ENCODE measurements at places on chromosomes 7 and 10. TPM values are rescaled to one million over a fixed set of nuclear protein-coding genes. Genes with fewer than 3 reads are reported as not detected.

DNA sequence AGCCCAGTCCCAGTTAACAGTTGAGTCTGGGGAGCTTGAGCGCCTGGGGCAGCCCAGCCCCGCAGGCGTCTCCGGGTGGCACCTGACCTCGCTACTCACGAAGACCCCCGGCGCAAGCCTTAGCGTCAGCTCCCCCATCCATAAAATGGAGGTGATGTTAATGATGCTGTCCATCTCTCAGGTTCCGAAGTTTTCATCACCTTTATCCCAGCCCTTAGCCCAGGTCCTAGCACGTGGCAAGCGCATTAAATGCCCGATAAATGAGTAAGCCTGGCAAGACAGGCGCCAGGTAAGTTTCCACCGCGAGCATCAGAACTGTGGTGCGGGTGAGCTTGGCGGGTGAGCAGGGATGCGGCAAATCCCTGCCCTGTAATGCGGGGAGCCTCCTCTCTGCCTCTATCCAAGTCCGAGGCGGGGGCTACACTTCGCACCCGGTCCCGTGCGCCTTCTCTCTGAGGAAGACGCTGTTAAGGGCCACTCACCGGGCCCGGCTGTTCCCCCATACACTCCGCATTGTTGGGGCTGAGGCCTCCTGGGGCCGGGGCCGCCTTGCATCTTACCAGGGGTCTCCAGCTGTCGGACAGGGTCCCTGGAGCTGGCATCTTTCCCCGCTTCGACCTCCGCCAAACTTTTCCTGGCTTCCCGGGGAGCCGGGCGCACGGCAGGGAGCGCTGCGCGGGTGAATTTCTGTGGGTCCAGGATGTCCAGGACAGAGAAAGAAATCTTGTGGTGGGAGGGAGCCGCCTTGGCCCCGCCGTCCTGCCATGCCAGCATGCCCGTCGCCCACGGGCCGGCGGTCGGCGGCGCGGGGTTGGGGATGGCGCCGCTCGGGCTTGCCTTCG, 444 bp downstream of the NKX1-2 start:
- no peak for DNase-seq

- DNase-seq: no peak
These were observed 155.2 kb upstream of the NRP1 start for GRCh38 chr10:33489501-33490176.

DNA sequence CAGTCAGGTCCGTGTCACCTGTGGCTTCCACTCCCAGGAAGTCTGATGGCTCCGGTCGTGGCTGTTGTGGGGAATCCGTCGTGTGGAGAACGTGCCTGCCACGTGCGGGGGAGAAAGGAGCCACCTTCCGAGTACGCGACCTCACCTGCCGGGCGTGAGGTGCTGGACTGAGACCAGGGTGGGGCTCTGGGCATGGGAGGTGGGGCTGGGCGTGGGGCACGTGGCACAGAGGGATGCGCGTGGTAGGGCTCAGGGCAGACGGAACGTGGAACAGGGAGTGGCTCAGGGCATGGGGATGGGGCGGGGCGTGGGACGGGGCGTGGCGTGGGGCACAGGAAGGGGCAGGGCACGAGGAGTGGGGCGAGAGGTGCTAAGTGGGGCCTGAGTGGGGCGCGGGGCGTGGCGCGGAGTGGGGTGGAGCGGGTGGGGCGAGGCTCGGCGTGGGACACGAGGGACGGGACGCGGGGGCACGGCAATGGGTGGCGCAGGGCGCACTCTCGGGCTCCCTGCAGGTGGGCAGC, 64.8 kb downstream of the C10orf143 start:
- no peak for DNase-seq

DNA sequence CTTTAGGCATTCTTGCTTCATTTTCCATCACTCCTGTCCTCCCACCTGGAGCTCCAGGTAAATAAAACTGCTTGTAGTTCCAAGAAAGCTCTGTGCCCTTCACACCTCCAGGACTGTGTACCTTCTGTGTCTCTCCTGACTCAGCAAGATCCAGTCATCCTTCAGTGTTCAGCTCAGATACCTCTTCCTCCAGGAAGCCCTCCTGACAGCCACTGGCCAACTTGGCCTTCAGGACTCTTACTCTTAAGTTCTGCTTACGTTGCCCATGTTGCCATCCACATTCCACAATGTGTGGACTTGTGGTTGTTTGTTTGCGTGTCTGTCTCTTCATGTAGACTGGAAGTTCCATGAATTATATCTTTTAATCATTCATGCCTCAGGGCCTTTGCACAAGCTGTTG, 48.0 kb downstream of the SORCS3 start:
- DNase-seq: no peak

- DNase-seq: no peak
These were observed 44.2 kb downstream of the PUS7 start for GRCh38 chr7:105477908-105478307.

DNA sequence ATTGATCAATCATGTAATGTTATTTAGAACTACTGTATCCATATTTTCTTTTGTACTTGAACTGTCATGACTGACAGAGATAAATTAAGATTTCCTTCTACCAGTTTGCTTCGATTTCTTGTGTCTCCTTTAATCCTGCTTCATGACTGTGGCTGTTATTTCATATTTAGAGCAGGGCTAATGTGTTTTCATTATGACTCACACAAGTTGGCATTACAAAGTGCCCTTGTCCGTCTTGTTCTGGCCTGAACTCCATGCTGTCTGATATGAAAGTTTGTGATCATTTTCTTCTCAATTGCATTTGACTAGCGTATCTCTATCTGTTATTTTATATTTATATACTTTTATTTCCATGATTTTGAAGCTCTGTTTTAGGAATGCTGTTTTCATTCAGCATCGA, 344.1 kb upstream of the PRKCQ start:
- no peak for DNase-seq

- no peak for DNase-seq
These were observed 30.8 kb upstream of the ZNF32 start for GRCh38 chr10:43679509-43679908.

DNA sequence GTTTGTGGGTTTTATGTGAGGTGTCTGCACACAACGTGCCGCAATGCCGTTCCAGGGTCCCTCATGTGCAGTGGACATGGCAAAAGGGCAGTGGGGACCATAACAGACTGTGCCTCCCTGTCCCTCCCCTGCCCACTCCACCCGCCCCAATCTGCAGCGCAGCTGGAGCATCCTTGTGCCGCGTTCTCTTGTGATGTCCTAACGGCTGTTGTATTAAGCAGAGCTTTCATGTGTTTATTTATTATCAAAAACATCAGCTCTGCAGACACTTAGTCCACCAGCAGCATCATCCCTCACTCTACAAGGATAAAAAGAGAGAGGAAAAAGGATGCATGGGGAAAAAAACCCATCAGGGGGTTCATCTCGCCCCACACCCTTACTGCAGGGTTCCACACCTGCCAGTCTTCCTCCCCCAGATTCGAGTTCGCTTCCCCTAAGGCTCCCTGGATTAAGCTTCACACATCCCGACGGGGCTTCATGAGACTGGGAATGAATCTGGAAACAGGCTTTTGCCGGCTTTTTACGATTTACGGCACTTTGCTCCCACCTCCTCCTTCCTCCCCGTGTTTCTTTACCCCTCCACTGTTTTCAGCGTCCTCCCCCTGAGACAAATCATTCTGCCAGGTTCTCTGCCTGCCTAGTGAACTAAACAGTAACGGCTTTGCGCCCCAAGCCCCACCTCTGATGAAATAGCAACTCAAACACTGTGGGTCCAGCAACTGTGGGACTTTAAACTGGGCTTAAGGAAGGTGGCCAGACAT, 301.4 kb downstream of the CAMK1D start:
- DNase-seq: no peak

DNA sequence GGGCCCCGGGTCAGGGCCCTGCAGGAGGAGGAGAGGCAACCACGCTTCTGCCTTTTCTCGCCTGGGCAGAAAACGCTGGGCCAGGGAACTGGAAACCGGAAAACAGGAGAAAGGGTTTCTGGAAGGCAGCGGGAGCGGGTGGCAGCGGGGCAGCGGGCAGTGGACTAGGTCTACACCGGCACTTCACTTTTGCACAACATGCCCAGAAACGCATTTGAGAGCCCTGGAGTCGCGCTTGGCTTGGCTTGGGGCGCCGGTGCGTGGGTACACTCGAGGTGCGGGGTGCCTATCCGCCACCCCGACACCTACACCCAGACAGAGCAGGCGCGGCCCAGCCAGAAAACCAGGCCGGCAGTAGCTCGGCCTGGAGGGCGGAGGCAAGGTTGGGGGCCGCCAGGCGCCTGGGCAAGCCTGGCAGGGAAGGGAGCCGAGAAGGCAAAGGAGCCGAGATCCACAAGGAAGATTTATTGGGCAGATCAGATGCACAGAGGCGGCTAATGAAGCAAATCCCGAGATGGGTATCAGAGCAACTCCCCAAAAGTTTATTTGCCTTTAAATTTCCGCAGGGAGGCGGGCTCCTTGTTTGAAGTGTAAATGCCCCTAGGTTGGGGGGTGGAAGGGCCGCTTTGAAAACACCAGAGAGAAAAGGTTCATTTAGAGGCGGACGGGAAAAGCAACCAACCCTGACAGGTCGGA, 3.2 kb upstream of the PAX2 start:
- DNase-seq: no peak

DNA sequence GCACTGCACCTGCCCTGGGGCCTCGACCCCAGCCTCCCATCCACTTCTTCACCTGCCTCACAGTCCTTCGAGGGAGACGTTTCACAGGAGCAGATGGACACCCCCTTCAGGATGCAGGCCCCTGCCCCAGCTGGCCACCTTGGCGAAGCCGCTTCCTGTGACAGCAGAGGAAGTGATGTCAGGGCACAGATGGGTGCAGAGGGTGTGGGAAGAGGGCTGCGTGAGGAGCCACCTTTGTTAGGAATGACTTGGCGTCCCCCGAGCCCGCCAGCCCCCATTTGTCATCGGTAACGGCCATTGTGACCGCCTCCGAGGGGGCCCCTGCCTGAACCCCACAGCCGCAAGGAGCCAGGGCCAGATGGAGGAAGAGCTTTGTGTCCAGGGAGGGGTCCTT, 47.4 kb upstream of the SLC29A3 start:
- no peak for DNase-seq

DNA sequence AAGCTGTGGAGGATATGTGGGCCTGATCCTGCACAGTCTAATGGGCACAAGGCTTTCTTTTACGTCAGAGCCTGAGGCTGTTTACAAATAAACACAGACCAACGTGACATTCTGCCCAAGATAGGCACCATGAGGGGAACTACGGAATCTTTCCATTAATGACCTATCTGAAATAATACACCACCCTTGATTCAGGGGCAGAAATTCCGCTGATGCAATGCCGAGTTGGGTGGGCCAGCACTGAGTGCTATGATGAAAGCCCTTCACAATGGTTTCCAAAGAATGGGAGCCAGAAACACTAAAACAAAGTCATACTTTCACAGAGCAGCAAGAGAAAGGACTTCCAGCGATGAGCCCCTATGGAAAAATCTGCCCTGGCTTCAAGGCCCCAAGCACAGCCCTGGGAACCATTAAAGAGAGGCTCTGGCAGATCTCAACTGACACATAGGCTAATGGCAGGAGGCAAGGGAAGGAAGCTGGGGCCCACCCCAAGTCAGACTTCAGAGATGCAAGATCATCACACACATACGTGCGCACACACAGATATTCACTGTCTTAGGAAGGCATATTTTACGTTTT, 72.2 kb upstream of the DLX6 start:
- DNase-seq: no peak

- no peak for DNase-seq
These were observed 45.2 kb downstream of the LRRC20 start for GRCh38 chr10:70337201-70337651.

DNA sequence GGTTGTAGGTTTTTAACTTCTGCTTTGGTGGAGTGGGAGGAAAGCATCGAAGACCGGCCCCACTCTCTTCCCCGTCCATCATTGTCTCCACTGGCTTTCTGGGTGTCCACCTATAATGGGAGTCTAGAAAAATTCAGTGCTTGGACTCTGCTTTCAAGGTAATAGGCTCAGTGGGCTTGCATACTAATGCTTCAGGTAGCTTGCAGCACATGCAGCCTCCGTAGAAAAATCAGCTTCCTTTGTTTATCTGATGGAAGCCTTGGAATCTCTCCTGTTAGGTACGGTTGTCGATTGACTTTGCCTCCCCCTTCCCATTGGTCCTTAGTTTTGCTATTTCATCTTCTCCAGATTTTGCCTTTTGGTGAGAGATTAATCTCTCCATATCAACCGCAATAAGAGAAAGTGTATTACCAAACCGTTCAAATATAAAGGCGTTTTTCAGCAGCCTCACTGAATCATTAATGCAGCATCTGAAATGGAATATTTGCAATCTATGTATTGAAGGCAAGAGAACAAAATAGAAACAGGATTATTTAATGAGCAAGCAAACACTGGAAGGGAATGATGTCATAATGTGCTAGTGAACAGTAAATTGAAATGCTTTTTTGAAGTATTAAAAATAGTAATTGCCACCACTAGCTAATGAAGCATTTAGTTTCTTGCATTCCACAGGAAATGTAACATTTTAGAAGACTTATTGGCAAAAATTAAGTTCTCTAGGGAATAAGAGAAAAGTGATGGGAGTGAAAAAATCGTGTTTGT, 944 bp downstream of the AVL9 start:
- peak; percentile 41 for DNase-seq

The CCL24 gene
- total RNA-seq: not detected

GRCh38 chr10:4763960-4764428, 62.0 kb upstream of the AKR1E2 start:
- no peak for DNase-seq

The HOXA5 gene
- 4.1 TPM for total RNA-seq

DNA sequence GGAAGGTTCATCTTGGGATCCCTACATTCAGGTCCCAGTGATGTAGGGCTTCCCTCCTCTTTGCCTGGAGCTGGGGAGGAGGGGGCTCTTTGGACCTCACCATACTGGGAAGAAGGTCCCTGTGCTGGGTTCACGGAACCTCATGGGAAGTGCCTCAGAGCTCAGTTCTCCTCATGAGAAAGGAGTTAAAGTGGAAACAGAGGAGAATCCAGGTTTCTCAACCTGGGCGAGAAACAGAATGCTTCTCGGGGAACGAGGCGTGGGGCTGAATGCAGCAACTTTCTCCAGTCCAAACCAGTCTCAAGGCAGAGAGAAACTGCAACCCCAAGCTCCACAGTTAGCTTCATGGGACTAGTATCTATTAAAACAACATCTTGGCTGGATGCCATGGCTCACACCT, 382.7 kb upstream of the FOXK1 start:
- no peak for DNase-seq

- no peak for DNase-seq
These were observed 173.6 kb upstream of the PDE1C start for GRCh38 chr7:32243687-32244290.

The DPYSL4 gene
- 0.11 TPM for total RNA-seq

DNA sequence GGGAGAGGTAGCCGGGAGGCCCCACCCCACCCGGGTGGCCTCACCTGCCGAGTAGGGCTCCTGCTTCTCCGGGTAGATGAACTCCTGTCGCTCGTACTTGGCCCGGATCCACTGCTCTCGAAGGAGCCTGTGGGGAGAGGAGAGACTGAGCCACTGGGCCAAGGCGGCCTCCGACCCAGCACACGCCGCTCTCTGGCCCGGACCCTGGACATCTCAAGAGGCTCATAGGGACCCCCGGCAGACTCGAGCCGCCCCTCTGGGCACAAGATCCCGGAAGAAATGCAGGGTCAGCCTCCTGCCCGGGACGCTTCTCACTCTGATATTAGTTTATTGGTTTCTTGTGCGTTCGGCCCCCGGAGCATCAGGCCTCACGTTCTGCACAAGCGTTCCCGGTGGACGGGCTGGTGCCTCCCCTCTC, 34.5 kb downstream of the ADAP1 start:
- no peak for DNase-seq

The EIF5AL1 gene
- 0.11 TPM for total RNA-seq

GRCh38 chr10:65312876-65313275, 1613.0 kb upstream of the LRRTM3 start:
- no peak for DNase-seq
